HCEC 1CT (cell line): ENCODE measurements at places on chromosomes 11 and 22.

DNA sequence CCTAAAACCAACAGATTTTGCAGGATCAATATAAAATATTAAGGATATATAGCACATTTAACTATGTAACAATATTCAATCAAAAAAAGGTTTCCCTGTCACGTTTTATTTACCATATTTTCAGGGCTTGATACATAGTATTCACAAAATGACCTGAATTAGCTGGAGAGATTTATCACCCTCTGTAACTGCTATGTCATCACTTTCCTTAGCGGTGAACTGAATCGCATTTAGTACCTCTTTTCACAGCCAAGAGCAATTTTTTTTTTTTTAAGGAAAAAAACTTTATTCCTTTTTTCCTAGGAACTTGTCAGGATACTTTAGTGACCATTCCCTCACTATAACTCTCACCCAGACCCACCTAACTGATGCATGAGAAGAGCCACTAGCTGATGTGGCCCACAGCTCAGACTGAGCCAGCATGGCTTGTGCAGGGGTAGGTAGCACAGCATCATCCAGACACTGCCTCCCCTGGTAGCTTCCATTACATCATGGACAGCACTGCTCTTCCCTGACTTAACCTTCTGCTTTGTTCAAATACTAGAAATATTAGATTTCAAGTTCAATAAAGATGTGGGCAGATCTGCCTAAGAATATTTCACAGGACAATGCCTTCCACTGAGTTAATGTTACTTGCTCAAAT lies 17.0 kb upstream of the GPR83 start:
- DNase-seq: no peak

- DNase-seq: no peak
Observed at GRCh38 chr11:92533657-92534335, 309.2 kb downstream of the FAT3 start.

DNA sequence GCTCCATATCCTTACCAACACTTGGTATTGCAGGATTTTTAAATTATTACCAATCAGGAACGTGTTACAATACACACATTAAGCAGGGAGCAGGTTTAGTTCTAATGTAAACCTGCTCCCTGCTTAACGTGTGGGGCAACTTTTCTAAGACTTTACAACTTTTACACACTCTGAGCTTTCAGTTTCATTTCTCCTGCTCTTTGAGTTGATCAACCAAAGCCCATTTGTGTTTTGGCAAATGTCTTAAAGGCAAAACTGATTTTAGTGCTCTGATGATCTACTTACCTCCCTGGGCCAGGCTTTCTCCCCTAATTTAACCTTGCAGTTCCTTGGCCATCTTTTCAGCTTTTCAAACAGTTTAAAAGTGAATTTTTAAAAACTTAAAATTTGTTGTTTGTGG lies 70.9 kb downstream of the ZBTB44 start:
- DNase-seq: no peak

DNA sequence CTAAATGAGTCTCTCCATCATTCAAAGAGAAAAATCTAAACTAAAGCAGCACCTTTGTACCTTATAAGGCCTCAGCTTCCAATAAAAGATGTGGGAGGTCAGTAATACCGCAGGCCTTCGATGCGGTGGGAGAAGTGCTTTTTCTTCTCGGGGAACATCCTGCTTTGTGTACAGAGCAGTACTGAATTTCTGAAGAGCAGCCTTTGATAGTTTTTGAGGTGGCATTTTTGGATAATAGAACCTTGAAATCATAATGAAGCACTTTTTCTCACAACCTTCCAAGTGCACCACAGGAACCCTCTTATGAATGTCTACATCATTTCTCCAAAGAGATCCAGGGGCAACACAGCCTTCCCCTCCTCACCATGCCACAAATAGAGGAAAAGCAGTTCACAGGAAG lies 39.6 kb downstream of the LRRC4C start:
- DNase-seq: no peak

GRCh38 chr22:27101288-27101687 lies 443.9 kb downstream of the MIAT start:
- DNase-seq: no peak
